ENCODE measurements at places on chromosomes 1 and 21.

DNA sequence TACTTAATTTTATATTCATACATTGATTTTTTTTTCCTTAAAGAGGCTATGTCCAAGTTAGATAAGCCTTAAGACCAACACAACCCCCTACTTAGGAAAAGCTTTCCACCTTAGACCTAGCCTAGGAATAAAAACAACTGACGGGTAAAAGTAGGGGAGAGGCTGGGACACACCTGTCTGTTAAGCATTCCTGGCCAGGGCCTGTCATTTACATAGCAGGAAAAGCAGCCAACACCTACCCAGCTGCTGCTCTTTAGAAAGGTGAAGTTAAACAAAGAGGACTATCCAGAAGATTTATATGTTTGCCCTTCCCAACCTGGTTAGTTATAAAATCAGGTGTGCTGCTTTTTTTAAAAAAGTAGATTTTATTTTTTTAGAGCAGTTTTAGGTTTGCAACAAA lies 29.1 kb upstream of the SAMD13 start:
- no peak for DNase-seq

DNA sequence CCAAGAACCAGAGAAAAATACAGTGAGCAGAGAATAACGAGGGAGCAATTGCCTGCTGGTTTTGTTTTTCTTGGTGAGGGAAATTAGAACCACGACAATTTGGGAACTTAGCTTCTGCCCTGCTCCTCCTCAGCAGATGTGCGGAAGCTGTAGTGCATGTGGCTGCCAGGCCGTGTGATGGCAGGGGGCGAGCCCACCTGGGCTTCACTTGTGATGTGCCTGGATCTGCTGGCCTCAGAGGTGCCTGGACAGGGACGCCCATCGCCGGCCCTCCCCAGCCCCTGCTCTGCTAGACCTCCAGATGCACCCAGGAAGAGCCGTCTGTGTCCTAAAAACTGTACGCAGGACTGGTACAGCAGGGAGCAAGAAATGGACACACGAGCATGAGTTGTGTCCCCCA lies 28.5 kb upstream of the C1orf174 start:
- no peak for DNase-seq

DNA sequence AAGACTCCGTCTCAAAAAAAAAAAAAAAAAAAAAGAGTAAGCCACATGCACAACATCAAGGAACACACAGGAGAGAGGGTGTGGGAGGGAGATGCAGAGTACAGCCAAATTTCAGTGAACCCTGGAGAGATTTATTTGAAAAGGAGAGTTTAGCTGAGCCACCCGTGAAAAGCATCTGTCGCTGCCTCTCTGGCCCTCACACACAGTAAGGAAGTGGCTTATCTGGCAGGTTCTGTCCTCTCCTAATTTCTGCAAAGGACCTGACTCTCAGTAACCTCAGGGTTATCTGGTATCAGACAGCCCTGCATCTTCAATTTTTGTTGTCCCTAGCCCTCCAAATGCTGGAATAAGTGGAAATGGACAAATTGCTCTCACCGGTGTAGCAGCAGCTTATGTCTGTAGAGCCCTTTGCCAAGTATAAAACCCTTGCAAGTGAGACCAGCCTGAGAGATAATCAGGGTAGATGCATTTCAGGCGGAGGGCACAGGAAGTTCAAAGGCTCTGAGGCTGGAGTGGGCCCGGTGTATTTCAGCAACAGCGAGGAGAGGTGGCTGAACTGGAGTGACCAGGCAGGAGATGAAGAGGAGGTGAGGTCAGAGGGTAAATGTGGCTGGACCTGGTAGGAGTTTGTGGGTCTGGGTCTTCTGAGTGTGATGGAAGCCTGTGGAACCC lies 16.7 kb upstream of the IL10RB start:
- no peak for DNase-seq

DNA sequence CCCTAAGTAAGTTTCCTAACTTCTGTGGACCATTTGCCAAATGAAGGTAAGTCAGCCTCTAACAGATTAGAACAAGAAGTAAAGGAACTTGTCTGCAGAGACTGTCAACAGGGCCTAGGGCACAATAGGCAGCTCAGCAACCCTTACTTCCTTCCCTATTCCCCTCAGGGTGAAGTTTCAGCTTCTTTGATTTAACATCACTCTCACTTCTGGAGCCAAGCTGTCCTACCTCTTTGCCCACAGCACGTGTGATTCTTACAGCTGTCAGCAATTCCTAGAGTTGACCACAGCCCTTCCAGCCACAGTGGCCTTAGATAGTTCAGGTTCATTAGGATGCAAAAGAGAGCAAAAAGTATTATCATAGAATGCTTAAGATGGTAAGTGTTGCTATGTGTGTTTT lies 7.6 kb upstream of the EIF4G3 start:
- DNase-seq: no peak

GRCh38 chr21:46144464-46145070 lies 10.8 kb downstream of the FTCD start:
- no peak for DNase-seq

- no peak for DNase-seq
These were observed 38.0 kb upstream of the DESI2 start for GRCh38 chr1:244614879-244615278.

DNA sequence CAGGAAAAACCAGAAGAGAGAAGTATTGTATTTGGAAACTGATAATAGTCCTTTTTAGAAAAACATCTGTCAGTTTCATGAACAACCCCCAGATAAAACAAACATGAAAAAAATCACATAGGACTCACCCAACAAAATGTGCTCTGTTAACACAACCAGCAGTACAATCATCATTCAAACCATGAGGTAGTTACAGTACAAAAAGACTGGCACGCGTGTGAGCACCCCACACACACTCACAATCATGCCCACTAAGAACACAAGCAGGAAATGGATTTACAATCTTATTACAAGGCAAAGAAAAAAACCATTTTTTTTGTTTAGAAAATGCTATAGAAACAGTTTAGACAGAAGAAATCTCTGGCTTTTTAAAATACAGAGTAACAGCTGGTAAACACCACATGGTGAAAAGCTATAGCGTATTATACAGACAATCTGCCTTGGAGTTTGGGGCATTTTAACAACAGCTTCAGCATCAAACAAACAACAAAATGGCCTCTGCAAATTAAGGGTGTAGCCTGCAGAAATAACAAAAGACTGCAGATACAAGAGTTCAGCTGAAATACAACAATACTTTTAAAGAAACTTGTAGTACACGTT lies 180.0 kb downstream of the CDC7 start:
- no peak for DNase-seq

DNA sequence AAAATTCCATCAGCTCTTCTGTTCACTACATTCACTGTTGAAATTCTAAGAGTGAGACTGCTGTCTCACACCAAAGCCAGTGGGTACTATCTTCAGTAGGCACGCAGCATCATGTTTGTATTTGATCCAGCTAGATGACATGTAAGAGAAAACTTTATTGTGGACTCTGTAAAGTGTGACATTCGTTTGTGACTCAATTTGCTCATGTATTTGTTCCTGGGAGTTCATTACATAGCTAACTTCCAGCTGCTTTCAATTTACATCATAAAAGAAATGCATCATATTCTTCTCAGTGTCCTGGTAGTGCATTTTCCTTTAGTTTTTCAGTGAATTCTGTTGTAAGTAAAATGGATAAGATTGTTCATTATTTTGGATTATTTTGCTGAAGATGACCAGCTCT lies 31.4 kb downstream of the CTH start:
- no peak for DNase-seq

DNA sequence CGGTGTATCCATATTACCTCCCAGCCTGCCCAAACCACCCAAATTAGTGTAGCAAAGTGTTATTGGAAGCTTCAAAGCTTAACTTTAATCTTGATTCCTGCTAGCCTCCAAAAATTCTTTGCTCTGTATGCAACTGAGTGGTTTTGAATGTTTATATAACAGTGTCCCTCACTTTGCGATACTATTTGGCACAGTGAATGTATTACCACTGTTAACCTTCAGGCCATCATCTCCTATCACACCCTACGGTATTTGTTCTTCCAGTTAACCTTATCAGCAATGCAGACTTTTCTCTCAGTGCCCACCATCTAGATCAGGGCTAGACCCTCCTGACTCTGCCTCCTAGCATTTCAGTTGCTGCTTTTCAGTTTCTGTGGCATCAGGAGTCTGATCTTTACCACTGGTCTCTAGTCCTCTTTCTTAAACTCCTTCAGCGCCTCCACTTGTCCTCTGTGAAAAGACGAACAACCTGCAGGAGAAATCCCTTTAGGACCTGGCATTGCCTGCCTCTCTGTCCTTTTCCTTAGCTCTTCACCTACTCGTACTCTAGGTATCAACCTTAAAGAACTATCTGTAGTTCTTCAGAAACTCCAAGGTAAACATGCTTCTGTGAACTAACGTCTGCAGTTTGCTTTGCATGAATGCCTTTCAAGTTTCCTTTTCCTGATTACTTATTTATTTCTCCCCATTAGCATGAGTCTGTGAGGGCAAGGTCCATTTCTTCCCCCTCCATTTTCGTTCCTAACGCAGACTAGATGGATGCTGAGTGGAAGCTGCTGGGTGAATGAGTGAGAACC lies 71.7 kb downstream of the SNX7 start:
- DNase-seq: no peak

- DNase-seq: peak; percentile 36
These were observed 100.7 kb upstream of the SPATA6 start for GRCh38 chr1:48572646-48573258.

GRCh38 chr1:50852889-50853288 lies 107.2 kb downstream of the FAF1 start:
- no peak for DNase-seq

- DNase-seq: peak; percentile 11
These were observed 57.4 kb downstream of the SSX2IP start for GRCh38 chr1:84632673-84633434.

DNA sequence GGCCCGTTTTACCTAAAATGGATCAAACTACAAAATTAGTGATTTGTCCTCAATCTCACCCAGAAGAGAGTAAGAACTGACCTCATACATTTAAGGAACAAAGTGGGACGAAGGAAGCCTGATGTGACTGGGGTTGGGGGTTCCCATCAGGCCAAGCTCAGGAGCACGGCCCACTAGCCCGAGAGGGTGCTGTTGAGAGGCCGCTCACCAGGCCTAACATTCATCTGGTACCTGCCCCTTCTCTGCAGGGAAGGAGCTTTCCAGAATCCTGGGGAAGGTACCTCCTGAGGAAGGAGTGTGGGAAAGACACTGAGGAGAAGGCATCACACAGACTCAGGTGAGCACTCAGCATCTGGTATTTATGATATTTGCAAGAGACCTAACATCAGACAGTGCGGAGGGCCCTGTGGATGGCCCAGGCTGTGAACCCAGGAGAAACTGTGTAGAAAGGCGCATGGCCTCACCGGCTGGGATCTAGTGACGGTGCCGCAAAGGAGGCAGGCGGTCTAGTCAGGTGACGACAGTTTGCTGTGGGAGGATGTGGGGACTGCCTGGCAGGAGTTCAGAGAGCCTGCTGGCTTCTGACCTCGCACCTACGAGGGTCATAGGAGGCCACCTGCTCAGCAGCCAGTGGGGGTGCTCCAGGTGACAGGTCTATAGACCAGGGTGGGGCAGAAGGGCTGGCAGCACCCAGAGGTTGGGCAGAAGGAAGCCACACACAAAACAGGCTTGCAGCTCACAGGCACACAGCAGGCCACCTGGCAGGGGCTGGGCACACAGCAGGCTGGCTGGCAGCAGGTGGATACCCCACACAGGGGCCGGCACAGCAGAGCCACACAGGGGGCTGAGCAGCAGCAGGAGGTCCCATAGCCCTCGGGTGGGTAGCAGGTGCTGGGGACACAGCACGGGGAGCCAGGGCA lies 543 bp downstream of the KRTAP12-4 start:
- no peak for DNase-seq

GRCh38 chr1:41733021-41733420 lies 185.7 kb downstream of the HIVEP3 start:
- no peak for DNase-seq

GRCh38 chr1:20896826-20897225 lies 109.7 kb upstream of the HP1BP3 start:
- DNase-seq: no peak

DNA sequence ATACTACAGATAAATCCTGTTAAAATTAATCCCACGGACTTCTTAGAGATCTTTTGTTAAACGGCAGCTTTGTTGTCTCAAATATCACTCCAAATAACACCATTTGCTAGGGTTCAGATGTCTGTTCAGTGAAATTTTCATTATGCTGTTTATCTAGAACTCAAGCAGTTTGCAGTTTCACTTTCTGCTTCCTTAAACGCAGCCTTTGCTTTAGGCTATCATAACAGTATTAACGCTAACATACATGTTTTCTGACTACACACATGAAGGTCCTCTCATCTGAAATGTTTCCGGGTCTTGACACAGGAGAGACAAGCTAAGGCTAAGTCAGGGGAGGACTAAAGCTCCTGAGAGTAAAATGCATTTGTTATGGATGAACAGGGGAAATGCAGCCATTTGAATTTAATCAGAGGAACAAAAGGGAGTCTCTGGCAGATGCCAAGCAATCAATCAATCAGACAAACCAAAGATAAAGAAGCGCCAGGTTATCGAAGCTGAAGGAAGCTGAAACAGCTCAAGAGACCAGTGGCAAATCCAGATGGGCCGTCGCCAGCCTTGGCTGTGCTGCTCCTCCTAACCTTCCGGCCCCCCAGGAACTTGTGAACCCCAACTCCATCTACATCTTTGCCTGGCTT lies 16.9 kb downstream of the CCSAP start:
- no peak for DNase-seq

DNA sequence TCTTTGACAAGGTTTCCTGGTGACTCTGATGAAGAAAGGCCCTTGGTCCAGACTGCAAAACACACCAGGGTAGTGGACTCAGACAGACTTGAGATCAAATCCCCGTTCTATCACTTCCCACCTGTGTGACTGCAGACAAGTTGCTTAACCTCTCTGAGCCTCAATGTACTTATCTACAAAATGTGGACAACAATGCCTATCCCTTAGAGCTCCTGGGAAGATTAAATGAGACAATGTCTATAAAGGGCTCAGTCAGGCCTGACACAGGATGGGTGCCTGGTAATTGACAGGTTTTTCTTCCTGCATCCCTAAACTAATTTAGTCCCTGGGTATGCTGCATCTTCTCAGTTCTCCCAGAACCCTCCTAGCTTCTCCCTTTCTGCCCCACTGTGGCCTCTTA lies 37.9 kb upstream of the ZBTB40 start:
- no peak for DNase-seq

DNA sequence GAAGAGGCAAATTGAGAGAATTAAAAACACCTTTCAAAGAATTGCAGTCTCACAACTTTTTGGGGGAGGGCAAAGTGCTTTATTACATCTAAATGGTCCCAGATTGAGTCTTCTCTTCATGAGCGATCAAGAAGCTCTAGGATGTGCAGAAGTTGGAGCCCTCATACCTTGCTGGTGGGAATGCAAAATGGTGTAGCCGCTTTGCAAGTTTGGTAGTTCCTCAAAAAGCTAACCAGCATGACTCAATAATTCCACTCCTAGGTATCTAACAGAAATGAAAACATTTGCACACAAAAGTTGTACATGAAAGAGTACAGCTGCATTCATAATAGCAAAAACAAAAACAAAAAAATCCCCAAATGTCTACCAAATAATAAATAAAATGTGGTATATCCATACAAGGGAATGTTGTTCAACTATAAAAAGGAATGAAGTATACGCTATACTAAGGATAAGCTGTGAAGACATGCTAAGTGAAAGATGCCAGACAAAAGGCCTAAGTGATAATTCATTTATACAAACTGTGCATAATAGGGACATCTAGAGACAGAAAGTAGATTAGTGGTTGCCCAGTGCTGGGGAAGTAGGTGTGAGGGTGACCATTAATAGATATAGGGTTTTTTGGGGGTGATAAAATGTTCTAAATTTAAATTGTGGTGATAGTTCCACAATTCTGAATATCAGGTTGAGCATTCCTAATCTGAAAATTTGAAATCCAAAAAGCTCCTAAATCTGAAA lies 55.2 kb downstream of the SELENOF start:
- DNase-seq: no peak

- peak; percentile 89 for DNase-seq
These were observed 5.5 kb upstream of the PRKCZ start for GRCh38 chr1:2044510-2045319.

Data from activated naive CD8-positive, alpha-beta T cell treated with anti-CD3 and anti-CD28 coated beads for 36 hours (primary cell).